ENCODE measurements at places on chromosomes 12 and 14.

DNA sequence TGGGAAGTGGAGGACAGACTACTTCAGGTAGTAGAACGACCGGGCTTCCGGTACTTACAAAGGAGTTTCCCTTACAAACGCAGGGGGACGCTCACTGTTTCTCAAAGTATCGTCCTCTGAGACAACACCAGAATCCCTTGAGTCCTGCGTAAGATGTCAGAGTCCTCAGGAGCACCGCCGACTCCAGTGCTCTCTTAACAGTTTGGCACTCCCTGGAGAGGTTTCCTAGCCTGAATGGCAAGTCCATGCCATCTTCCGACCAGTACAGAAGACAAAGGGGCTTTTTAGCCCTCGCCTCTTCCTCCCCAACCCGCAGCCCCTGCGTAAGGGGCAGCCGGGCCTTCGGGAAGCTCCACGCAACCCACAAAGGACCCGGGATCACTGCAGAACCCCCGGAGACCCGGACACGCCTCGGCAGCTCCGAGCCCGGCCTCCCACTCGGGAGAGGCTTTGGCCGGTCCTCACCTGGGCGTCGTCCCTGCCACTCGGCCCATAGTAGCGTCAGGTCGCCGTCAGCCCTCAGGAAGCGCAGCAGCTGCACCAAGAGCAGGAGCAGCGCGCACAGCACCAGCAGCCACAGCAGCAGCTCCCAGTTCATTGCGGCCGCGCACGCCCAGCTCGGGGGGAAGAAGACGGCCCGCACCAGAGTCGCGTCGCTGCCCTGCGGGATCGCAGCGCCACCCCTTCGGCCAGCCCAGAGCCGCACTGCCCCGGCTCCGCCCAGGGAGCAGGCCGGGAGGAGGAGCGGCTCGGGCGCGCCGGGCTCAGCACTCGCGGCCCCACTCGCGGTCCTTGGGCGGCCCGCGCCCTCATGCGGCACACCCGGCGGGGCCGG, at the start of gene DHRS7:
TSS of gene DHRS7 (minus strand) at position 687 of the 835 bp plus-strand sequence. CDS start at position 598, 89 bp downstream.
- peak; percentile 90 for DNase-seq

DNA sequence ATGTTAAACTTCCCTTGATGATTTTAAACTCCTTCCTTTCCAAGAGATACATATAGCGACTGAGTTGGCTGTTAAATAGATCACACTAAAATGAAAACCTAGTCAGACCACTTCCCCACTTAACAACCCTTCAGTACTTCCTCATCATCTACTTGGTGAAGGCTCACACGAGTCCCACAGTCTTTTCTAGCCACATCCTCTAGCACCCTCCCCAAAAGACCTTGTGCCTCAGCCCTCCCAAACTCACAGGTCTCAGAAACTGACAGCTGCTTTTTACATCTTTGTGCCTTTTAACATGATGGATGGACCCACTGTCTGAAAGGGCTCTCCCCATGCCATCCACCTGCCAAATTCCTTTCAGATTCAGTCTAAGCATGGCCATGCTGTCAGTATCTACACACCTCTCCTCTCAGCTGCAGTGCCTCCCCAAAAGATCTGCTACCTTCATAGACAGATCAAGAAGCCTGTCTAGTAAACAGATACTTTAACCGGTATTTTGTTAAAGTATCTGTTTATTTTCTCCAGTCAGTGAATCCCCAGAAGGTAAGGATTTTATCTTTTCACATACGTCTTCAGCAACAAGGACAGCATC, 65.1 kb upstream of the GPHB5 start:
- no peak for DNase-seq

- no peak for DNase-seq
Observed at GRCh38 chr12:68967046-68967445, 34.1 kb upstream of the CPM start.

- DNase-seq = no peak
Observed at GRCh38 chr12:117313926-117314325, 47.5 kb downstream of the NOS1 start.

GRCh38 chr12:82025462-82025861, 266.3 kb upstream of the PPFIA2 start:
- DNase-seq = no peak

GRCh38 chr12:32155961-32156529, 49.4 kb downstream of the BICD1 start:
- no peak for DNase-seq

Data from activated effector memory CD4-positive, alpha-beta T cell treated with anti-CD3 and anti-CD28 coated beads, Interleukin-2, amount 50 U/mL, for 16 hours (primary cell).